ENCODE measurements at places on chromosomes 11 and 22.

- DNase-seq = no peak
- no peak overlapping the region for H3K27ac ChIP-seq
- H3K4me3 ChIP-seq = no peak overlapping the region
- no peaks in the 10 kb centered on the region for H3K4me1 ChIP-seq
Measured at GRCh38 chr22:46522797-46523196, 14.6 kb downstream of the CELSR1 start.

DNA sequence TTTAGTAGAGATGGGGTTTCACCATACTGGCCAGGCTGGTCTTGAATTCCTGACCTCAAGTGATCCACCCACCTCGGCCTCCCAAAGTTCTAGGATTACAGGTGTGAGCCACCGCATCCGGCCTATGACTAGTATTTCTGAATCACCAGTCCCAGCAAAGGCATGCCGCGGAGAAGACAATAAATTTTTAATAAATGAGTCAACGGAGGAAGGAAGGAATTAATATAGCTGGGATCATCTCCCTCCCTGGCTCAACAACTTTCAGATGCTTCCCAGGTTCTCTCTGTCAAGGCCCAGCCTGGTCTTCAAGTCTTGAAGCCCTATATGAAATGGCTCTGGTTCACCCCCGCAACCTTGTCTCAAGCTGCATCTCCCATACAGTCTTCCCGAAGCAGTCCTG lies 45.7 kb downstream of the CYTH4 start:
- no peak overlapping the region for H3K4me3 ChIP-seq
- DNase-seq = no peak
- peaks cover 63% of the 10 kb centered on the region for H3K27me3 ChIP-seq
- no peaks in the 10 kb centered on the region for H3K36me3 ChIP-seq
- H3K4me1 ChIP-seq = no peaks in the 10 kb centered on the region

DNA sequence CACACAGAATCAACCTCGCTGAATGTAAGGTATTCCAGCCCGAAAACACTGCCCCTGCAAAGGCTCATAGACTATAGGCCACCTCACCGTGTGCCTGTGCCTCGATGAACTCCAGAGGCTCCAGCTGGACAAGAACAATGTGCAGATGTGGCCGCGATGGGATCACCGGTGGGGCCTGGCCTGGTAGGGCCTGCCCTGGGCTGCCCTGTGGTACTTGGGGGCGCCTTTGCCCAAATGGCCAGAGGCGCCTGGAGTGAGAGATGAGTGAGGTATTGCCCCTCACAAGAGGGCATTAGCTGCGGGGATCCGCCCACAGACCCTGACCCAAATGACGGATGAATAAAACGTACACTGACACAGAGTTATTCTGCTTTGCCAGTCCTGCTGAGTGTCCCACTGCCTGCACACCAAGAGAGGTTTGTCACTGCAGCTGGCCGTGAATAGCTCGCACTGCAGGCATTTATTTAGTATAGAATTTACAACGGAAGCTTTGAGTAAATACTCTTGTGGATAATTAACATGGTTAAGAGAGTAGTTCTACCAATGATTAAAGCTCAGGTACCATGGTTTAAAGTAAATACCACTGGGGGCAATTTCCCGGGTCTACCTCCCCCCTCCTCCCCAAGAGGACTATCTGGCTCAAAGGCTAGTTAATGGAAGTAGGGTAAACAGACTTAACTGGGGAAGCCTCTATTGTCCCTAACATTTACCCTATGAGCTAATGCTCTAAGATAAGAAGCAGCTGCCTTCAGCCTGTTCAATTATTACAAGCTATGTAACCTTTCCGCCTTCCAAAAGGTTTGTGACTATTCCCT lies 101.1 kb upstream of the IGLL5 start:
- no peaks in the 10 kb centered on the region for H3K36me3 ChIP-seq
- H3K27me3 ChIP-seq = peaks cover 8% of the 10 kb centered on the region
- H3K27ac ChIP-seq = no peak overlapping the region
- peaks cover 6% of the 10 kb centered on the region for H3K4me1 ChIP-seq

DNA sequence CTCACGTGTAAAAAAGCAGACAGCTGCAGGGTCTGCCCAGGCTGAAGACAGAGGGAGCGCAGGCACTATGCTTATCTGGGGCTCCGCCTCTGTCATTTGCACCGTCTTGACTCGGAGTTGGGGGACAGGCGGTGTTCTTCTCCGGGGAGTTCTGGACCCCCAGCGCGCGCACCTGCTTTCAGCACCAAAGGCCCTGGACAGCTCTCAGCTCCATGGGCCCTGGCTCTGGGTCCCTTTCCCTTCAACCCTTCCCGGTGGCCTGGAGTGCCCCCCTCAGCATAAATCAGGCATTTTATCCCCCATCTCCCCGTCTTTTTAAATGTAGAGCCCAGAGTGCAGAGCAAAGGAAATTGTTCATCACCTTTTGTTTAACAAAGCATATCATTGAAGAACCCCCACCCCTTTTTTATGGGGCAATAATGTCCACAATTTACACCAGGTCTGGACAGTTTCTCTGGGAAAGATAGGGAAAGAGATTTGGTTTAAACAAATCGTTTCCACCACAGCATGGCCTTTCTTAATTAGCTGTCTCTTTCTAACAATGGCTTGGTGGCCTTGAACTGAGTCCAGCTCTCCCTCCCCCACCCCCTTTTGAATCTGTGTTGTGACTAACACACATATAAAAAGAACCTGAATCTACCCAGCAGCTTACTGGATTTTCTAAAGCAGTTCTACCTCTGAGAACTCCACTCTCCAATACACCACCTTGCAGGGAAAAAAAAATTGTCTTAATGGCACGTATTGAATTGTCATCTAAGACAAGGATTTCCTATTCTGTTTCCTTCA lies 1.7 kb downstream of the SEZ6L start:
- H3K4me3 ChIP-seq = no peak overlapping the region
- H3K27me3 ChIP-seq = peaks cover 47% of the 10 kb centered on the region
- H3K4me1 ChIP-seq = no peaks in the 10 kb centered on the region
- no peaks in the 10 kb centered on the region for H3K36me3 ChIP-seq

- peaks cover 2% of the 10 kb centered on the region for H3K27me3 ChIP-seq
- no peak overlapping the region for H3K4me3 ChIP-seq
- no peak for DNase-seq
- H3K4me1 ChIP-seq = no peaks in the 10 kb centered on the region
- H3K36me3 ChIP-seq = no peaks in the 10 kb centered on the region
- no peak overlapping the region for H3K27ac ChIP-seq
Measured at GRCh38 chr11:7664867-7665266, 8.4 kb downstream of the CYB5R2 start.

DNA sequence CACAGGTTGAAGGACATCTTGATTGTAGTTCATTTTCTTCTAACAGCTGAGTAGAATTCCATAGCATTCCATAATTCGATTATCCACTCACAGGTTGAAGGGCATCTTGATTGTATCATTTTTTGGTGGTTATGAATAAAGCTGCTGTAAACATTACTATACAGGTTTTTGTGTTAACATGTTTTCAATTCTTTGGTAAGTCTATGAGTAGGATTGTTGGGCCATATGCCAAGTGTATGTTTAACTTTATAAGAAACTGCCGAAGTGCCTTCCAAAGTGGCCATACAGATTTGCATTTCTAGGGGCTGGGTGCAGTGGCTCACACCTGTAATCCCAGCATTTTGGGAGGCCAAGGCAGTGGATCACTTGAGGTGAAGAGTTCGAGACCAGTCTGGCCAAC lies 44.6 kb downstream of the ANKRD42 start:
- H3K27me3 ChIP-seq = peaks cover 2% of the 10 kb centered on the region
- no peak overlapping the region for H3K4me3 ChIP-seq
- no peak for DNase-seq

GRCh38 chr11:67073908-67074307 lies 17.3 kb downstream of the RHOD start:
- no peak overlapping the region for H3K4me3 ChIP-seq
- DNase-seq = no peak
- H3K4me1 ChIP-seq = peaks cover 1% of the 10 kb centered on the region
- peaks cover 7% of the 10 kb centered on the region for H3K27me3 ChIP-seq

DNA sequence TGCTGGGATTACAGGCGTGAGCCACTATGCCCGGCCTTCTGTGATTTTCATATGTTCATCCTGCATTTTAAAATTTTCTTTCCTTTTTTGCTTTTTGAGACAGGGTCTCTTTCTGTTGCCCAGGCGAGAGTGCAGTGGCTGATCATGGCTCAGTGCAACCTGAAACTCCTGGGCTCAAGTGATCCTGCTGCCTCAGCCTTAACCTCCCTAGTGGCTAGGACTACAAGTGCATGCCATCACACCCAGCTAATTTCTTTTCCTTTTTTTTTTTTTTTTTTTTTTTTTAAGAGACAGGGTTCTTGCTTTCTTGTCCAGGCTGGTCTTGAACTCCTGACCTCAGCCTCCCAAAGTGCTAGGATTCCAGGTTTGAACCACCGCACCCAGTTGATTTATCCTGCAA lies 54.1 kb upstream of the WT1 start:
- no peak for DNase-seq
- no peak overlapping the region for H3K27ac ChIP-seq
- H3K4me1 ChIP-seq = no peaks in the 10 kb centered on the region
- H3K36me3 ChIP-seq = no peaks in the 10 kb centered on the region
- no peaks in the 10 kb centered on the region for H3K27me3 ChIP-seq
- no peak overlapping the region for H3K4me3 ChIP-seq

- DNase-seq = no peak
- no peak overlapping the region for H3K4me3 ChIP-seq
- H3K27ac ChIP-seq = no peak overlapping the region
- no peaks in the 10 kb centered on the region for H3K36me3 ChIP-seq
- peaks cover 3% of the 10 kb centered on the region for H3K27me3 ChIP-seq
Measured at GRCh38 chr11:126149759-126150625, 61.5 kb downstream of the RPUSD4 start.

- DNase-seq = no peak
- H3K4me1 ChIP-seq = no peaks in the 10 kb centered on the region
- H3K36me3 ChIP-seq = no peaks in the 10 kb centered on the region
- H3K4me3 ChIP-seq = no peak overlapping the region
Measured at GRCh38 chr11:116403794-116404461, 368.9 kb downstream of the BUD13 start.

DNA sequence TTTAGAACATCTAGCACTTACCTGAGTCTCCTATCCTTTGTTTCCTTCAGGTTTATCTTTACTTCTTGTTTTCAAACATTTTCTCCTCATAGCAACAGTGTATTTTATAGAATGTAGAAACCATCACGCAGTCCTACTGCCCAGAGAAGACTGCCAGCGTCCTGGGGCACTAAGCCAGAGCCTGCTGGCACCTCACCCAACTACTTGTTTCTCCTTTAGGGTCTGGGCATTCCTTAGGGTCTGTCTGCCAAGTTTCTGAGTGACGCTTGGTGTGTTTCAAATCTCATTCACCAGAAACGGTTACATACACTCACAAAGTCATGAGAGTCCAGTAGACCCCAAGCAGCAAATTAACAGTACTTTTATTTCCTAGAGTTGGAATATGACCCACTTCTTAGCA lies 49.6 kb upstream of the SLC25A1 start:
- peaks cover 2% of the 10 kb centered on the region for H3K27me3 ChIP-seq
- no peak overlapping the region for H3K27ac ChIP-seq
- H3K36me3 ChIP-seq = no peaks in the 10 kb centered on the region
- H3K4me1 ChIP-seq = no peaks in the 10 kb centered on the region

DNA sequence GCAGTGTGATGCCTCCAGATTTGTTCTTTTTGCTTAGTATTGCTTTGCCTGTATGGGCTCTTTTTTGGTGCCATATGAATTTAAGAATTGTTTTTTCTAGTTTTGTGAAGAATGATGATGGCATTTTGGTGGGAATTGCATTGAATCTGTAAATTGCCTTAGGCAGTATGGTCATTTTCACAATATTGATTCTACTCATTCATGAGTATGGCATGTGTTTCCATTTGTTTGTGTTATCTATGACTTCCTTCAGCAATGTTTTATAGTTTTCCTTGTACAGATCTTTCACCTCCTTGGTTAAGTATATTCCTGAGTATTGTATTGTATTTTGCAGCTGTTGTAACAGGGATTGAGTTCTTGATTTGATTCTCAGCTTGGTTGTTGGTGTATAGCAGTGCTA lies 18.3 kb upstream of the ZBED5 start:
- no peak overlapping the region for H3K27ac ChIP-seq
- H3K4me3 ChIP-seq = no peak overlapping the region
- H3K4me1 ChIP-seq = peaks cover 7% of the 10 kb centered on the region
- H3K27me3 ChIP-seq = no peaks in the 10 kb centered on the region
- no peak for DNase-seq

- H3K27me3 ChIP-seq = no peaks in the 10 kb centered on the region
- H3K4me3 ChIP-seq = no peak overlapping the region
- no peak overlapping the region for H3K27ac ChIP-seq
- peaks cover 43% of the 10 kb centered on the region for H3K36me3 ChIP-seq
Measured at GRCh38 chr11:14551380-14551779, 31.2 kb upstream of the PSMA1 start.

- no peak overlapping the region for H3K27ac ChIP-seq
- H3K36me3 ChIP-seq = peaks cover 57% of the 10 kb centered on the region
- H3K27me3 ChIP-seq = no peaks in the 10 kb centered on the region
- no peak overlapping the region for H3K4me3 ChIP-seq
- DNase-seq = no peak
Measured at GRCh38 chr22:31818481-31819392, 64.9 kb downstream of the DEPDC5 start.

DNA sequence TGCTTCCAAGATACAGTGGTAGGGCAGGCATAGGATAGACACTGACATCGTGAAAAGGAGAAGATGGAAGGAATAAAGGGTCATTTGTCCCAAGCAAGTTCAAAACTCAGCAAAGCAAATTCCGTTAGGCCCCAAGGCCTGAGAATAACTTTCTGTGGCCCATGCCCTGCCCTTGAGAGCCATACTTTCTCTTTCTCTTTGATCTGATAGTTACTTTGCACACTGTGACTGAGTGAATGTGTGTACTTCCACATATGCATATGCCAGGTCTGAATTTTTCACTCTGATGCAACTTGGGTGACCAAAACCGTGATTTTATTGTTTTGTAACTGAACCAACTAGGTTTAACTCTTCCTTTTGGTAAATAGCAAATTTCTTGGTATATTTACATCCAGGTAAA lies 371.5 kb downstream of the RAB38 start:
- H3K36me3 ChIP-seq = no peaks in the 10 kb centered on the region
- H3K27ac ChIP-seq = no peak overlapping the region
- no peak overlapping the region for H3K4me3 ChIP-seq
- no peaks in the 10 kb centered on the region for H3K27me3 ChIP-seq

DNA sequence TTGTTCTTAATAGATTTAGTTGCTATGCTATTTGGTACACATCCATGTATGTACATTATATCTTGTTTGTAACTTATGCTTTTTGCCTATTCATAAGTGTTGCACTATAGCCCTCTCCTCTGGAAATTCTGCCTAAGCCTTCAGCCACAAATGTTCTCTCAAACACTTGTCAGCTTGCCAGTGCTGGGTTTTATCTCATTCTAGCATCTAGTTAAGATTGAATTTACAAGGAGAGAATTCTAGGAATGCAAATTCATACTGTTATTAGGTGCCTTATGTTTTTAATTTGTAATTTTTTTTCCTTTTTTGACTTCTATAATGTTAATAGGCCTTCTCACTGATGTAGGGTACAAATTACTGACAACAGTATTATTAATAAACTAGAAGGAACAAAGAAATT lies 14.6 kb upstream of the CTSC start:
- no peak for DNase-seq
- H3K27ac ChIP-seq = no peak overlapping the region
- peaks cover 3% of the 10 kb centered on the region for H3K27me3 ChIP-seq
- peaks cover 24% of the 10 kb centered on the region for H3K4me1 ChIP-seq
- no peak overlapping the region for H3K4me3 ChIP-seq

- no peaks in the 10 kb centered on the region for H3K27me3 ChIP-seq
- H3K4me3 ChIP-seq = no peak overlapping the region
- no peak overlapping the region for H3K27ac ChIP-seq
- no peak for DNase-seq
Measured at GRCh38 chr22:29738118-29738815, 18.5 kb downstream of the CABP7 start.

GRCh38 chr11:83611600-83611999 lies 325.4 kb upstream of the CCDC90B start:
- H3K4me3 ChIP-seq = no peak overlapping the region
- H3K27ac ChIP-seq = no peak overlapping the region
- no peaks in the 10 kb centered on the region for H3K36me3 ChIP-seq
- H3K4me1 ChIP-seq = no peaks in the 10 kb centered on the region

All from activated T-helper 1 cell treated with anti-CD3 and anti-CD28 coated beads, Interleukin-12 subunit alpha, Interleukin-12 subunit beta, Interleukin-2, Interleukin-4 antibody, amounts not matched to agents 30 ng/mL and 10 ng/mL and 1 ng/mL, durations not matched to agents 14 hours and 24 hours and 36 hours (primary cell).